ENCODE measurements at places on chromosomes 3 and 15.

GRCh38 chr3:10155658-10156057, 9.1 kb upstream of the IRAK2 start:
- no peak for DNase-seq

DNA sequence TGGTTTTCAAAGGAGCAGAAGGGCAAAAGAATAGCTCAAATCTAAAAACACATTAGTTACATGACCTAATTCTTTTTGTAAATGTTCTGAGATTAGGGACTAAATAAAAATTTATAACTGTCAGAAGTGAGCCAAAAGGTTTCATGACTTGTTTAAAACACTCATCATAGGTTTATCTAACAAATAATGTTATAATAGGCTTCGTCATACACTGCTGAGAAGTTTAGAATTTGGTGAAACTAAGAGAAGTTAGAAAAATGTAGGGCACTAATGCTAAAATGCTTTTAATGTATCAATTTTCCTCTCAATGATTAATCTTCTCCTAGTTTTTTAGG, 468.8 kb upstream of the CDIN1 start:
- DNase-seq, result no peak

DNA sequence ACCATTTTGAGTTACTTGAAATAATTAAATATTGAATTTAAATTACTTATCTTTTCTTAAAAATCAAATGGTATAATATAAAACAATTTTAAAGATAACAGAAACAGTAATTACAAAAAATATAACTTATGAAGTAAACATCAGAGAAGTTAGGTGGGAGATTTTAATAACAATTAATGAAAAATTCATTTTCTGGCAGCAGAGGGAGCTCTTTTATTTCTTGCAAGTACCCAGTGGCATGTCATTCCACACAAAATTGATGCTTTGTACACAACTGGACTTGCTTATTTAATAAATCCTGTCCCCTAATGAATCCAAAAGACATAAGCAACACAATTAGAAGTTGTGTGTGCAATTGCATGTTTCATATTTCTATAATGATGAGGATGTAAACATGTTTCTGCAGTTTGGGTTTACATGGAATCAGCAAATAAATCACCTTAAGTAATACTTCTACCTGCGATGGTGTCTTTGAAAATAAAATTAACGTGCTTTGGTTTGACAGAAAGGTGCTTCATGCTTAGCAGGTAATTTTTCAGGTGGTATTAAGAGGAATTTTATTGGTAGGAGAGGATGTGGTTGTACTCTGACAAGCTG, 861.3 kb downstream of the ZPLD1 start:
- DNase-seq, result no peak

GRCh38 chr3:32056559-32057290, 49.7 kb upstream of the GPD1L start:
- DNase-seq, result no peak

DNA sequence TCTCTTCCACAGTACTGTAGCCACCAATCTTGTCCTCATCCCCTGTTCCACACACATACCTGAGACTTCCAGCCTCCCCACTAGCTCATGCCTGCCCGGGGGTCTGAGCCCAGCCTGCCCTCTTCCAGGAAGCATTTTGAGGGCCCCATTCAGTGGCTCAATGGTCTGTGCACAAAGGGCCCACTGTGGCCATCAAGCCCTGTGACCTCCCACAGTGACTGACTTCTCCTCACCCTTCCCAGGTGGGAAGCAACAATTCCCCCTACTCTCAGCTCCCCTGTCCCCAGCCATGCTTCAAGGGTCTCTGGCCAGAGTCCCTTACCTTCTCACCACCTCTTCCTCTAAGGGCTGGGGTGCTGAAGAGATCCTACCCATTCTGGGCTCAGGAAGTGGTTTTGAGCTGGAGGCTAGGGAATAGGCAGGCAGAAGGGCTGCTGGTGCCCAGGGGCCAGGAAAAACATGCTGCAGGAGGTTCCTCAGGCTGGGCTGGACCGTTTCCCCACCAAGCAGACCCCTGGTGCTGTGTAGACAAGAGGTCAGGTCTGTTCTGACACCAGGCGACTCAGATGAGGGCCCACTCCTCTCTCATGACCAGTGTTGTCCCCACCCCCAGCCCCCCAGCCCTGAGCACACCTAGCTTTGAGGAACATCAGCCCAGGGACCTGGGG, 3.0 kb upstream of the KLF15 start:
- DNase-seq, result no peak

DNA sequence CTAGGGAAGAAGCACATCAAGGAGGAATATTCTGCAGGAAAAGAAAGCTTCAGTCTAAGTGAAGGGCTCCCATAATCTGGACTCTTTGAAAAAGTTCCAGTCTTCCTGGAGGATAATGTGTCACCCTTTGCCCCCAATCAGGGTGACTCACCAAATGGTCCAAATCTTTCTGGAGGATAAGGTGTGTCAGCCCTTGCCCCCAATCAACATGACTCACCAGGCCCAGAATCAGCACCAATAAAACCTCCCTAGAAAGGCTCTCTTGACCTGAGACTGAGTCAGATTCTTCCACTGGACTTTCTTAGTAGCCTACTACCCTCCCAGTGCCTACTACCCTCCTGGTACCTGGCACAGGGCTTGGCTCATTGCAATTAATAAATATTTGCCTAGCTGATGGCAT, 9.5 kb upstream of the ARL14 start:
- DNase-seq, result no peak

GRCh38 chr3:171743327-171744157, 66.7 kb downstream of the PLD1 start:
- no peak for DNase-seq

DNA sequence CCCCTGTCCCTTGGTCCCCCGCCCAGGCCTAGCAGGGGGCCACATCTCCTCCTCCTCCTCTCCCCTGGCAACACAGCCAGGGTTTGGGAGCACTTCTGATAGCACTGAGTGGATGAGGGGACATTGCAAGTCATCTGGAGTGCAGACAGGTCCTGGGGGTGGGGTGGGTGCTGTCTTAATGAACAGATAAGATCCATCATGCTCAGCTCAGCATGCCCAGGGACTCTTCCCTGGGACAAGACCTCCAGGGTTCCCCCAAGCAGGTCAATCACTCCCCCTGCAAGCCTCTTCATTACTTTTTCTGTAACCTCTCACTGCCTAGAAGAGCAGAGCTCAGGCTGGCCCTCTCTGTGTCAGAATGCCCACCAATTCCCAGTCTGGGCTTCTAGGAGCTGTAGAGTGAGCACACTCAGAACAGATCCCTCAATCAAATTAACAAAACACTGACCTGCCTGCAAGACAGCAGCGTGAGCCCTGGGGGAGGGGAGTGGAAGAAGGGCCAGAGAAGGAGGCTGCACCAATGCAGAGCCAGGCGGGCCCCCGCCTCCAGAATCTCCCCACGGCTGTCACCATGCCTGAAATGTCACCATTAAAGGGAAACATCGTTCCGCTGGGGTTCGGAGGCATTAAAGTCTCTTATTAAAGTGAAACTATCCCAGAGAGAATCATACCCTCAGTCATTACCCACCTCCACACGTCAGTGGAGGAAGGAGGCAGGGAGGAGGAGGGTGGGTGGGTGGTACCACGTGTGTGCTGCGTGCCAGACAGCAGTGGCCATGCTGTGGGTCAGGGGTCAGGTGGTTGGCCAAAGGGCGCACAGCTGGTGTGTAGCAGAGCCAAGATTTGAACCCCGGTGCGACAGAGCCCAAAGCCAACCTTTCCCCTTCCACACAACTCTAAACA, 114.7 kb upstream of the LINGO1 start:
- DNase-seq, result no peak

GRCh38 chr3:188558343-188559071, 404.6 kb downstream of the LPP start:
- DNase-seq, result no peak

DNA sequence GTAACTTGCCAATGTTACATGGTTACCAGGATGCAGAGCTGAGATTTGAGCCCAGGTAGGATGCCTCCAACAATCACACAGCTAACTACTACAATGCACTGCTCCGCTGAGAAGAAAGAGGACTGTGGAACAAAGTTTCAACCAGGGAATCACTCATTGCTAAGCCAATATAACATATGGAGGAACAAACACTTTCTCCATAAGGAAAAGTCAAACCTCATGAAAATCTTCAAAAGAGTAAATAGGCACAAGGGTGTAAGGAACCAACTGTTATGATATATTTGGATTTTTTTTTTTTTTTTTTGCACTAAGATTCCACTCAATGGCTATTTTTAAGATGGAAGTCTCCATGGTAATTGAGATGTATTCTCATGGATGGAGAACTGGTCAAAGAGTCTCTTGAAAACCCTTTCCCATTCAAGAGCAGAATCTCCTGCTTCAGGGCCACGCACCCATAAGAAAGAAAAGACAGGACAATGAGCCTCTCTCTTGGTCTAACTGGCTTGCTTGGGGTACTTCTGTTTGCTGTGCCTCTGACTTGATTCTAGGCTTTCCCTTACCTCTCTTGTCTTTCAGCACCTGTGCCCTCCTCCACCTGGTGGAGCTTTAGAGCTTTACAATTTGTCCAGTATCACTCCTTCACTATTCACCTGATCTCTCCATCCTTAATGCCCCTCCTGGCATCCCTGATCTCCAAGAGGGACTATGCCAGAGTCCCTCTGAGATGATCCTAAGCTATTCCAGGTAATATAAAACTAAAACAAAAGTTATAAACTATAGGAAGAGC, 252.8 kb downstream of the NTRK3 start:
- peak; percentile 10 for DNase-seq

DNA sequence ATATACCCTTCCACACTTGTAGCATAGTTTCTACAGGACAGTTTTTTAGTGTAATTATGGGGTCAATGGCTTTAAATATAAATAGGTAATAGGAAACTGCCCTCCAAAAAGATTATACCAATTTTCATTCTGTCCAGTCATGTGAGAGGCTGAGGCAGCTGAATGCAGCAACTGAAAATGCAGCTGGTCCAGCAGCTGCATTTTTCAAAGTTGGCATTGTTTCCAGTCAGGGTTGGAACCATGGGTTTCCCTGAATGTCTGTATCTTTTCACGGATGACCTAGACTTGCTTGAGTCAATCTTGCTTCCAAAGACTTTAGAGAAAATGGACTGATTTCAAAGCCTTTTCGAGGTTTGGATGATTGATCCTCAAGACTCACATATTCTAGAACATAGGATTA, 9.9 kb upstream of the KNL1 start:
- no peak for DNase-seq

DNA sequence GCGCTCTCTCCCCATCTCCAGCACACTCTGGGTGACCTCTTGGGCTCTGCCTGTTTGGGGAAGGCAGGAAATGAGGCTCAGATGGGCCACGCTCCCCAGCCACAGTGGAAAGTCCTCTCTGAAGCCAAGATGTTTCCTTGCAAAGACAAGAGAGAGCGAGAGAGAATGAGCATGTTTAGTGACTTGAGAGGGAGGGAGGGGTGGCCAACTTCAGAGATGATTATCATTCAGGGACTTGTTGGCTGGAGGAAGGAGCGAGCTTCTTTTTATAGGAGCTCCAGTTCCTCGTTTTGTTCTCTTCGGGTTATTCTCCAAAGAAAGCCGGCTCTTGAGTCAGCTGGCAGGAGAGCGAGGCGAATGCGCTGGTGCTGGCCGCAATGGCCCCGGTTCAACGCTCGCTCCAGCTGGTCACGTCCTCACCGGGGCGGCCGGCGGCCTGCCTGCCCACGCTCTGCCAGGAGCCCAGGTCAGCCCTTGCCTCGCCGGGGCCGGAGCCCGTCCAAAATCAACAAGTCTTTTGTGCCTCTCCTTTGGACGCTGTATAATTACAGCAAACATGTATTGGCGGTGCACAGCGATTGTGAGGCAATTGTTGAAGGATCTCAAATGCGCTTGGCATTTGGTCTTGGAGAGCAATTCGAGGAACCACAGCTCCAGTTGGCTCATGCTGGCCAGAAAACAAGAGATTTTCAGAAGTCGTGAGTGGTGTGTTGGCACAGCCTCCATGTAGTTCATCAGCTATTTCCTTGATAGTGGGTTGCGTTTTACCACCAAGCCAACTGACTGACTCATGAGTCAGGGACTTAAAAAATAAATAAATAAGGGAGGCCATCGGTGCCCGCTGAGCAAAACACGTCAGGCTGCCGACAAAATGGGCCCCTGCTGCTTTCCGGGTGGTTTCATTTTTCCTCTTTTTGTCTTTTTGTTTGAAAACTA, 288.6 kb downstream of the UACA start:
- DNase-seq, result no peak

GRCh38 chr3:127019449-127019848, 36.5 kb downstream of the PLXNA1 start:
- no peak for DNase-seq

GRCh38 chr15:51621155-51621765, 1.3 kb downstream of the DMXL2 start:
- no peak for DNase-seq

DNA sequence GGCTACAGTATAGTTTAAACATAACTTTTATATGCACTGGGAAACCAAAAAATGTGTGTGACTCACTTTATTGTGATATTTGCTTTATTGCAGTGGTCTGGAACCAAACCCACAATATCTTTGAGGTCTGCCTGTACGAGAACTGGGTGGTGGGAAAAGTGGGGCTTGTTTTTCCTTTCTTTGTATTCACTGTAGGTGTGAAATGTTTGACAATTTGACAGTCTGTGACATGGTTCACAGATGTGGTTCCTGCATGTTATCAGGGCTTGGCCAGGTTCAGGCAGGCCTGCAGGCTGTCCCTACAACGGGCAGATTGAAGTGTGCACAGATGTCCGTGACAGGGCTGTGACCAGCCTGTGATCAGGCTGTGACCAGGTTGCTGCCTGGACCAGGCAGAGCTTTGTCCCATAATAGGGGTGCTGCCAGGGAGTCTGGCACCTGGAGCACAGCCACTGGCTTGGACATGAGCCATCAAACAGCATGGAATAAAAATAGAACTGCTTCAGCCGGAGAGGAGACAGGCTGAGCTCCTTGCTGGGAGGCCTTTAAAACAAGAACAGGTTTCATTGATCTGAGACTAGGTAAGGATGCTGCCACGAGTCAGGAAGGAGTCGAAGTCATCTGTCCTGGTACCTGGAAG, 61.0 kb downstream of the KLF13 start:
- DNase-seq, result no peak

DNA sequence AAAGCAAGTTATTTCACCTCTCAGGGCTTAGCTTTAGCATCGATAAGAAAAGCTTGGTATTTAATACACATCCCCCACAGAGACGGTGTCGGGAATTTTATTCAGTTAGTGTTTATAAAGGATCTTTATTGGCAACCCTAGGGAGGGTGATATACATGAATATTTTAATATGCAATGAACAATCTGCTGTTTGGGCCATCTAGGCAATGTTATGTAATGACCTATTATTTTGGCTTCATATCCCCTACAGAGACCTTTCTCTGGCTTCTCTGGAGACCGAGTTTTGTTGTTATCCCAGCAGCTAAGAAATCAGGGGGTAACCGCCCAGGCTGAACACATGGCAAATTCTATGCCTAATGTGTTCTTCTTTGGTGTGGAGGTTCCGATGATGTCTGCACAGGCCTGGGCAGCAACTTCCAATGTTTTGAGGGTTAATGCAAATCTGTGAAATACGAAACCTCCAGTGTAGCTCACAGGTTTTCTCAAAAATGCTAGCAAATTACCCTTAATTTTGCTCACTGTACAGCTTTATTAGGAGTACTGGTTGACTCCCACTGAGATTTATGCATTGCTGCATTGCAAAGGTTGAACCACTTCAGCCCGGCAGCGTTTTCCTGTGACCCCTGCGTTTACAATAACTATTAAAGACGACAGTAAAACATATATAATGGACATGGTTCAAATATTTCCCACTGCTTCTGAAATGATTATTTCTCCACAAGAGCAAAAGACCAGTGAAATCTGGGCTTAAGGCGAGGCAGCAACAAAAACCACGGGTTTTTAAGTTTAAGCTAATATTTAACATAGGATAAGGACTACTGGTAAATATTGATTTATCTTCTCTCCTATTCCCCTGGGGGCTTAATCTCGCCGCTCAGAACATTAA, 298.3 kb upstream of the NR2E3 start:
- DNase-seq, result no peak

GRCh38 chr3:30470496-30470895, 135.9 kb upstream of the TGFBR2 start:
- DNase-seq, result no peak
